ENCODE measurements at places on chromosomes 7 and 10.

DNA sequence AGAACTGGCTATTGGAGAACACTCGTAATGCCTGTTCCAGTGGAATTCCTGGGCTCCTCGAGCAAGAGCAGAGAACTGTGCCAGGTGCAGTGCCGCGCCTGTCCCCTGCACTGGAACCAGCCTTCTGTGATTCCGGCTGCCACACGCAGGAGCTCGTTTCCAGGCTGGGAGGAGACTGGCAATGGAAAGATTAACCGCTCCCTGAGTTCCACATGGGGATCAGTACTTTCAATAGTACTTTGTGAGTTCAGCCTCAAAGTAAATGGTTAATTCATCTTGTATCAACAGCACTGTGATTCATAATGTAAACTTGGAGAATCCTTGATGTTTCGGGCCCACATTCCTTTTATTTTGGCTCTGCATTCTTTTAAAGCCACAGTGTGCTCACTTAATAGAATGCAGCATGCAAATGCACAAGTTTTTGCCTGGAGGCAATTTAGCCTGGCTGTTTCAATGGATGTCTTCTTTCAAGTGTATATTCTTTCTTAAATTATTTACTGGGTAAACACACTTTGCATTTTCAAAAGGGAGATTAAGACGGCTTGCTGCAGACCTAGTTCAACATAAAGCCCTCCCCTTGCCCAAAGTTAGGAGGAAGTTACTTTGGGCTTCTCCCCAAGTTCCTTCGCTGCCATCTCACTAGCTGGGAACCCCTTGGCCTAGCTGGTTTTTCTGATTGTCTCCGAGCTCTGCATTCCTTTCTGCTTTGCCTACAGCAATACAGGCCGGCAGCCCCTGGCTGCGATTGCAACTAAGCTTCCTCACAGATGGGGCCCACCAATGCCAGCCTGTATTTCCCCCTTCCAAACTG is 138.1 kb upstream of the TCF7L2 start:
- DNase-seq = peak; percentile 90

- DNase-seq = no peak
Observed at GRCh38 chr10:84957427-84957826, 629.0 kb downstream of the CCSER2 start.

GRCh38 chr7:28024786-28025334 is 155.7 kb downstream of the JAZF1 start:
- no peak for DNase-seq

GRCh38 chr7:1288390-1288995 is 55.8 kb downstream of the UNCX start:
- no peak for DNase-seq

DNA sequence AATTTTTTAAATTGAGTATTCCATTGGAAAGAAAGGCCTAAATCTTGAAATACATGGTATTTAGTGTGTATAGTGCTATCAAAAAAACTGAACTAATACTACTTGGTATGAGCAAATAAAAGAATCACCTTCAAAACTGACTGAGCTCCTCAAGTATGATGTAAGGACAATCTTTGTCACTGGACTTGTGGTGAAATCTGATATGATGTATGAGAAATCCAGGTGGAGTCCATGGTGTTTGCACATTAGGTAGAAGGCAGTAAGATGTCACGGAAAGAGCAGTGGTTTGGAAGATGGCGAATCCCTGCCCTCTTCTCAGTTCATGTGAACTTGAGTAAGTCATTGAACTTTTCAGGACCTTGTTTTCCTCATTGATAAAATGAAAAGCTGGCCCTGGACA is 62.1 kb upstream of the COL1A2 start:
- no peak for DNase-seq

GRCh38 chr10:23171232-23171876 is 20.8 kb upstream of the PTF1A start:
- DNase-seq = peak; percentile 60

GRCh38 chr7:1942941-1943289 is 272.8 kb downstream of the ELFN1 start:
- no peak for DNase-seq

DNA sequence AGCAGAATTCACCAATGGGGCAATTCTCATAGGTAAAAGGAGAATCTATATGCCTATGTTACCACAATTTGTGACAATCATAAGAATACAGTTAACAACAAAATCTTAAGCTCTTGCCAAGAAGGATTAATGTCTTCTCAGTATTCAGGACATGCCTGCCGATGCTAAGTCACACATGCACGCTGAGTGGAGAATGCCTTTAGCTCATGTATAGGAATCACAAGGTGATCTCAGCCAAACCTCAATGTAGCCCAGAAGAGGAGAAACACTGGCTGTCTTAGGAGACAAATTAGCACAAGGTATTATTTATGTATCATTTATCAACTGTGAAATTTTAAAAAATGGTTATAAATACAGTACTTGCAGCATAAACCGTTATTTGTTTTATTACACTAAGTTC is 2.7 kb downstream of the HTR7 start:
- DNase-seq = no peak

DNA sequence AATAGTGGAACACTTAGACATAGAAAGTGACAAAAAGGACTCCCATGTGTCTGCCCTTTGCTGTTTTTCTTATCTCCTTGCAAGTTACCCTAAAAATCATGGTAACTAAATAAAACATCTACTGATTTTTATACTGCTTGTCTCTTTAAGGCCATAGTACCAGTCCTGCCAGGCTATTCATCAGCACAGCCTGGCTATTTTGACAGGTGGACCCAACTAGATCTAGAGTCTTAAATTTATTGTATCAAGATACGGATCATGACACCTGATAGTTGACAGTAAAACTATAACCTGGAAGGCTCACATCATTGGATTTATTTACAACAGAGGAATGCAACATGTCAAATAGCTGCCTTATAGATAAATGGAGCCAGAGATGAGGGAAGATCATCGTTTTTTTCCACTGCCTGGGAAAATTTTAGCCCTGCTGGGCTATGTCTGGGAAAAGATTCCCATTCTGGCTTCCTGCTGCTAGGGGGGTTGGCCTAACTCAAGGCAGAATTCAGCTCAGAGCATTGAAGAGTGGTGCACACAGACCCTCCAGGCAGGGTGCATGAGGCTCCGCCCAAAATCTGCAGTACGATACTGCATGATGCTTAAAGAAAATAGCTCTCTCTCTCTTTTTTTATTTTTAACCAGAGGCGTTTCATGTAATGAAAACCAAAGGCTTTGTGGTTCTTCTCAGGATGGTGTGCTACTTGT is 292.0 kb upstream of the FZD8 start:
- no peak for DNase-seq

GRCh38 chr10:24723788-24724380 is at the start of gene ARHGAP21:
ARHGAP21 (minus strand) TSS chr10:24723887; CDS start chr10:24721899, 1,988 bp downstream.
- peak; percentile 84 for DNase-seq

GRCh38 chr10:3554121-3554522 is 230.9 kb downstream of the KLF6 start:
- no peak for DNase-seq
